Fibroblast of skin of left quadriceps (primary cell): ENCODE measurements at places on chromosomes 5 and 9.
A peak's percentile ranks its signal among the peaks of the same experiment; 100 is the strongest.

DNA sequence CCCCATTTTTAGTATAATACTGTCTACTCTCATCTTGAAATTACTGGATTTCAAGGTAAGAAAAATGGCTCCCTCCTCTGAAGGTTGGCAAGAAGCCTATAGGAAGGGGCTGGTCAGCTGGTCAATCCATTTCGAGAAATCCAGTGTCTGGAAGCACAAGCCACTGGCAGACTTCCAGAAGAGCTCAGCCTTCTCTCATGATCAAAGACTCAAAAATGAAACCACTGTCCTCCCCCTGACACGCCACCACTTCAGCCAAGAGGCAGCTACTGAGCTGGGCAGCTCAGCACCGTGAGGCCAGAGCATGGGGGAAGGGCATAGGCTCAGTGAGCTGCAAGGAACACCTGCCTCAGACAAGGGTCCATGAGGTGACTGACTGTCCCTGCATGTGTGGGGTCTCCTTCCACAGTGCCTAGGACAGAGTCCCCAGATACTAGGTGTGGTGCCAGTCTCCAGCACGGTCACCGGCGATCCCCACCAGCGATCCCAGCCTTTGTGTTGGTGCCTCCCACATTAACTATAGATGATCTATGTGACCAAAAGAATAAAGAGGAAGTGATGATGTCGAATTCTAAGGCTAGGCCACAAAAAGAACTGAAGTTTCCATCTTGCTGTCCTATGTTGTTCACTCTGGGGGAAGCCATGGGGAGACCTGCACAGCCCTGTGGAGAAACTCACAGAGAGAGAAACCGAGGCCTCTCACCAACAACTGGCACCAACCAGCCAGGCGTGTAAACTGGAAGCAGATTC, 100.1 kb upstream of the LRRTM2 start:
- no peak for DNase-seq

DNA sequence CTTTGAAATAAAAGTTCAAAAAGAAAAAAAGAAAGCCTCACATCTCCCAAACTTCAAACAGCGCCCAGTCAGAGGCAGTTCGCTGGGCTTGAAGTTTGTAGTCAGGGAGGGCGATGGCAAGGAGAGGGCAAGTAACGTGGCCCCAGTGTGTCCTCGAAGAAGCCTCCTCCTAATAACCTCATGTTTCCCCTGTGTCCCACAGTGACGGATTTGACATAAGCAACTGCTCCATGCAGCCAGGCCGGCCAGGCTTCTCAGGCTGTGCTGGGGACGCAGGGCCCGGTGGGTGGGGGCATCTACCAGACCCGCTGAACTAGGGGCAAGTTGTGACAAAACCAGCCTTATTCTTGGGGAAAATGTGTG, 172.2 kb downstream of the ERCC6L2 start:
- no peak for DNase-seq

GRCh38 chr5:55066277-55066676, 36.2 kb upstream of the GZMA start:
- DNase-seq = no peak

GRCh38 chr5:52799358-52799982, 11.8 kb downstream of the ITGA1 start:
- peak; percentile 58 for DNase-seq

DNA sequence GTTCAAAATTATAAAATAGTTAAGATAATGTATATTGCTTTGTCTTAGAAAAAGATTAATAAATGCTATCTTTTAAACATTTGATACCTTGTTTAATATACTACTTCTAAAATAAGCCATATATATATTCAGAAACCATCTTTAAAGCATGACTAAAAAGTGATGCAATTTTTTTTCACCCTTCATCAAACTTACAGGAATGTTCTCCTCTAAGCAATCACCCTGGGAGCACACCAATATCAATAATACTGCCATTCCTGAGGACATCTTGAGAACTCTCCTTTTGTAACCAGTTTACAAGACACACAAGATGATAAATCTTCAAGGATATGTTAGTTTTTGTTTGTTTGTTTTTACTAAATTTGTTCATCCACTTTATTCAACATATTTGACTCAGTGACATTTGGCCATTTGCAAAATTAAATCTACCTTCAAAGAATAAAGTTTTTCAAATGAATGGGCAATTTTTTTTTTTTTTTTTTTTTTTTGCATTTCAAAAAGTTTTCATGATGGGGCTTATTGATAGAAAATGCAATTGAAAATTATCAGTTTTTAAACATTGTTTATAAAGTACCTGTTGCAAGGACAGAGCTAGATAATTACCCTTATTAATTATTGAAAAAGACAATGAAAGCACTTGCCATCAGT, 17.2 kb downstream of the FOXD1 start:
- no peak for DNase-seq

DNA sequence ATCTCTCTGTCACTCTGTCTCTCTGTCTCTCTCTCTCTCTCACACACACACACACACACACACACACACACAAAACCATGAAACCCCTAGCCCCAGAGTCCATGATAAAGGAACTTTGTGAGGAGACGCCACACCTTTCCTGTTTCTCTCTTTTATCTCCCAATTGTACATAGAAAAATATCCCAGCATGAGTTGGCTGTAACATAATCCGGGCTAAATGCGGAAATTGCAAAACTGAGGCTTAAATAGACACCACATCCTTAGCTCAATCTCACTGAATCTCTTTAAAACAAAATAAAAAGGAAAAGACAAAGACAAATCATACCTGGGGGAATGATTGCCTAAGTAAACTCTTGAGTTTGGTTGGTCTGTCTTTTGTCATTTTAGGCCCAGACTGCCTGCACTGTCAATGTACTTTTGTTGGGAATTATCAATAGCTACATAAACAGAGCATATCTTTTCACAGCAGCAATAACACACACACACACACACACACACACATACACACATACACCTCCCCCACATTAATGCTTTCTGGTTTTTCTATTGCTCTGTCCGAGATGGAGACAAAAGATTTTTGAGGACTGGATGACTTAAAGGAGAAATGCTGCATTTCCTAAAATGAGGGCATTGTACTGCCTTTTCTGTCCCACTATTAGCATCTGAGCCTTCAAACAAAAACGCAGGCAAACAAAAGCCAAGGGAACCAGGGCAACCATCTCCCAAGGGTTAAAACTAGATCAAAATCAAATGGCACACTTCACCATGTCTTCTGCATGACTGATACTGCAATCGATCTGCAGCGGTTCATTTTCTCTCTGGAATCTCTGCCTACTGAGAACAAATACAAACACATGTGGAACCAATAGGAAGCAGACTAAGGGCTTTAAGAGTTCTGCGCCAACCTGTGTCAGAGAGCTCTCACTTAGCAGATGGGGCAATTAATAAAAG, 321.5 kb downstream of the NFIB start:
- DNase-seq = no peak

- DNase-seq = no peak
Observed at GRCh38 chr9:4097515-4097914, 202.4 kb downstream of the GLIS3 start.

- no peak for DNase-seq
Observed at GRCh38 chr5:5407924-5408323, 14.6 kb upstream of the ICE1 start.

- no peak for DNase-seq
Observed at GRCh38 chr9:83384214-83384613, 154.0 kb downstream of the FRMD3 start.

DNA sequence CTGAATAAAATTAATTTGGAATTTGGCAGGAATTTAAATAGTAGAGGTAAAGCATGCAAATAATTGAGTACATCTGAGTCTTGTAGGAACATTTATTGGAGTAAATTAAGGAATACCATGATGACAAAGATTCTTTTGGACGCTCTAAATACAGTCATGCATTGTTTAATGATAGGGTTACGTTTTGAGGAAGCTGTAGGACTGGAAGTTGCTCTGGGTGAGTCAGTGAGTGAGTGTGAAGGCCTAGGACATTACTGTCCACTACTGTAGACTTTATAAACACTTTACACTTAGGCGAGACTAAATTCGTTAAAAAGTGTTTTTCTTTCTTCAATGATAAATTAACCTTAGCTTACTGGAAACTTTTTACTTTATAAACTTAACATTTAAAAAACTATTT, 113.0 kb downstream of the FAM170A start:
- no peak for DNase-seq

- DNase-seq = no peak
Observed at GRCh38 chr9:90926936-90927335, 125.3 kb downstream of the SYK start.

GRCh38 chr5:155540000-155540595, 526.5 kb downstream of the KIF4B start:
- no peak for DNase-seq

GRCh38 chr5:71537687-71538086, 49.5 kb upstream of the MCCC2 start:
- DNase-seq = no peak

DNA sequence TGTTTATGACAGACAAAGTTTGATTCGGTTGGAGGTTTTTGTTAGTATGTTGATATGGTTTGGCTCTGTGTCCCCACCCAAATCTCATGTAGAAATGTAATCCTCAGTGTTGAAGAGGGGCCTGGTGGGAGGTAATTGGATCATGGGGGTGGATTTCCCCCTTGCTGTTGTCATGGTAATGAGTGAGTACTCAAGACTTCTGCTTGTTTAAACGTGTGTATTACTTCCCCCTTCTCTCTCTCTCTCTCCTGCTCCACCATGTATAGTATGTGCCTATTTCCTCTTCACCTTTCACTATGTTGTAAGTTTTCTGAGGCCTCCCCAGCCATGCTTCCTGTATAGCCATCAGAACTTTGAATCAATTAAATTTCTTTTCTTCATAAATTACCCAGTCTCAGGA, 415.1 kb downstream of the HCN1 start:
- DNase-seq = no peak

DNA sequence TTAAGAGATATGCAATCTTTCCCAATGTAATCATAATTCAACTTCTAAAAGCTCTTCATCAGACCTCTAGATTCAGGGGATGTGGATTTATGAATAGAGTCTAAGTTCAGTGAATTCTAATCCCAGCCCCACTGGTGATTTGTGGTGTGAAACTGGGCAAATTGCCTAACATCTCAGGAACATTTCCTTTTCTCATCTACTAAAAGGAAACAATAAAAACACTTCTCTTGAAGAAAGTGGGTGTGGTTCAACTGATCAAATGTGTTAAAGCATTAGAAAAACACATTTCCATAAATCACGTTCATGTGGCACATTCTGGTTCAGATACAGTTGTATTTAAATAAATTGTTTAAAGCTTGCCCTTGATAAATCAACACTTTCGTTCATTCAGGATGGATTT, 631.7 kb upstream of the CDH6 start:
- DNase-seq = no peak

DNA sequence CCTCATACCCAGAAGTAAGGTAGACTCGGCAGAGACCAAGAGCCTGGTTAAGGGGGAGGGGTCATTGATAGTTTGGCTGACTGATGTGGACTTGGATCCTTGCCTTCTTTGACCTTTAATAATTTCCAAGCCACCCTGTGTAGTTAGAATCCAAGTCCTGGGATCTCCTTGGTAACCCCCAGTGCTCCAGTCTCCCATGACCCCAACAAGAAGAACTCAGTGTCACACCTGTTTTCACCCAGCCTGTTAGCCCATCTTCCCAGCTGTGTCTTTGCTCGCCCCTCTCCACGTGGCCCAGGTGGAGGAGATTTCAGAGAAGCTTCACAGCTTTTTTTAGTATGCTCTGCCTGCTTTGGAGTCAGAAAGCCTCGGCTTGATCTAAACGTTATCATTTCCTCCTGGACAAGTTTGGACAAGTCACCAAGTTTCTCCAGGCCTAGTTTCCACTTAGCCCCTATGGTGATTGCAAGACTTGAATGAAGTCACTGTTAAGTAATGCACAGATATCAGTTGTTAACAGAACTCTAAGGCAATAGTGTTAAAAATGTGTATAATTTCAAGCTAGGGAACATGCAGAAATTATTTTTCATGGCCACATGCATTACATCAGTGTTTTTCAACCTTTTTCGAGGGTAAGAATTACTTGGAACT, 170.0 kb downstream of the TMEM38B start:
- DNase-seq = no peak

GRCh38 chr9:93576258-93577077, at the start of gene PHF2:
Gene PHF2, plus strand, starts transcription at chr9:93576584. Its CDS starts 190 bp downstream, at chr9:93576774.
- no peak for DNase-seq

GRCh38 chr5:160744268-160745101, 107.5 kb downstream of the ATP10B start:
- no peak for DNase-seq

- no peak for DNase-seq
Observed at GRCh38 chr9:119398350-119398749, 29.1 kb upstream of the BRINP1 start.

GRCh38 chr9:92602413-92602812, 66.6 kb upstream of the ECM2 start:
- DNase-seq = no peak

GRCh38 chr5:156326718-156327259, at the start of gene SGCD:
Gene SGCD, plus strand, starts transcription at chr5:156327164.
- peak; percentile 94 for DNase-seq
